Breast epithelium (tissue), 4 donors: ENCODE measurements at places on chromosomes 7 and 10. TPM values are rescaled to one million over a fixed set of nuclear protein-coding genes. Genes with fewer than 3 reads are reported as not detected.

Gene CACNB2
- 7.5 TPM for total RNA-seq

Gene MYOF
- total RNA-seq, result 130 TPM

Gene NEUROD6
- not detected for total RNA-seq

Gene AKR1B15
- 3.5 TPM for total RNA-seq

DNA sequence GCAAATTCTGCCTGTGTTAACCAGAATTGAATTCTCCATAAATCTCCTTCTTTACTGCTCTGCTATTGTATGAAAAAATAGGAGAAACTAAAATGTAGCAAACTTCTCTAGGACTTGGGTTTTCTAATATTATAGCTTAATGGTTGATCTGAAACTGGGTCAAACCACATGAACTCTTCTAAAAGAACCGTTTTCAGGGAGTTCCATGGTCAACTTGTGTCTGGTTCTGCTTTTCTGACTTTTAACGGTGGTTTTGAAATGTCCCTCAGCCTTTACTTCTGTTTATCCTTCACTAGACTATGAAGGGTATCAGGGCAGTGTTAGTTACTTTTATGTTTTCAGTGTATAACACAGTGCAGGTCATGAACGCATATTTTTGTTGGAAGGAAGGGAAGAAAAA, 242.2 kb downstream of the TSPAN12 start:
- H3K4me3 ChIP-seq, result no peak overlapping the region
- no peak for DNase-seq
- no peaks in the 10 kb centered on the region for H3K4me1 ChIP-seq
